Activated CD4-positive, alpha-beta T cell treated with anti-CD3 and anti-CD28 coated beads for 24 hours (primary cell): ENCODE measurements at places on chromosomes 13 and 19.

DNA sequence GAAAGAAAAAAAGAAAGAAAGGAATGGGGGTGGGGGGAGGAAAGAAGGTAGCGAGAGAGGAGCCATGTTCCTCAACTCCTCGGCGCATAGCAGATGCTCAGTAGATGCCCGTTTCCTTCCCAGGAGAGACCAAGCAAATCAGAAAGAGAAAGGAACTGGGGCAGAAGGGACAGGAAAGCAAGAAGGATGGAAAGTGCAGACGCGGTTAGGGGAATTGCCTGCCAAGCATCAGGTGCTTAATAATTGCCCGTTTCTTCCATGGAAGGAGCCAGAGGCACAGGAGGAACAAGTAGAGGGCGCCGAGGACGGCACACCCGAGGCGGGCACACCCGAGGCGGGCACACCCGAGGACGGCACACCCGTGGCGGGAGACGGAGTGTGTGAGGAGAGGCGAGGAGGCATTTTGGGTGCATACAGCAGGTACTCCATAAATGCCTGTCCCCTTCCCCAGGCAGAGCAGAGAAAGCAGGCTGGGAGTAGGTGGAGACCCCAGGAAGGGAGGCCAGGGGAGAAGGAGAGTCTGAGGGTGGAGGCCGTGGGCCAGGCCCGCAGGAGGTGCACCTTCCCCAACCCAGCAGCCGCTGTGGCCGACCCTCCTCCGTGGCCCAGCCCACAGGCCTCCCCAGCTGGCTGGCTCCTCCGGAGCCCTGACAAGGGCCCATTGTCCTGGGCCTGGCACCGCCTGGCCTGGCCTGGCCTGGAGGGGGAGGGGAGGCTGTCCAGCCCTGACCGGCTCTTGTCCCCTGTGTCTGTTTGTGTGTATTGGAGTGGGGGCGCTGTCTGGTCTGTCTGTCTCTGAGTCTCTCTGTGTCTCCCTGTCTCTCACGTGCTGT is 14.6 kb downstream of the JOSD2 start:
- DNase-seq = no peak

DNA sequence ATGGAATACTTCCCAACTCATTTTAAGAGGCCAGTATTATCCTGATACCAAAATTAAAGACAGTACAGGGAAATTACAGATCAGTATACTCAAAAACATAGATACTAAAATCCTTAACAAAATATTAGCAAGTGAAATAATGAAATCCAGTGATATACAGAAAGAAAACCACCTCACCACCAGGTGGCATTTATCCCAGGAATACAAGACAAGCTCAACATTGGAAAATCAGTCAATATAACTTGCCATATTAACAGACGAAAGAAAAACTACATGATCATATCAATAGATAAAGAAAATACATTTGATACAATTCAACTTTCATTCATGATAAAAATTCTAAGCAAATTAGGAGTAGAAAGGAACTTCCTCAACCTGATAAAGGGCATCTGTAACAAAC is 6.7 kb upstream of the GNA15 start:
- DNase-seq = no peak

GRCh38 chr13:45508776-45509175 is 44.0 kb downstream of the COG3 start:
- no peak for DNase-seq

- no peak for DNase-seq
Observed at GRCh38 chr19:39566064-39566463, 26.1 kb upstream of the EID2 start.

- no peak for DNase-seq
Observed at GRCh38 chr13:24851546-24851945, 87.6 kb downstream of the RNF17 start.

- no peak for DNase-seq
Observed at GRCh38 chr19:2507109-2507508, 31.2 kb downstream of the GADD45B start.

DNA sequence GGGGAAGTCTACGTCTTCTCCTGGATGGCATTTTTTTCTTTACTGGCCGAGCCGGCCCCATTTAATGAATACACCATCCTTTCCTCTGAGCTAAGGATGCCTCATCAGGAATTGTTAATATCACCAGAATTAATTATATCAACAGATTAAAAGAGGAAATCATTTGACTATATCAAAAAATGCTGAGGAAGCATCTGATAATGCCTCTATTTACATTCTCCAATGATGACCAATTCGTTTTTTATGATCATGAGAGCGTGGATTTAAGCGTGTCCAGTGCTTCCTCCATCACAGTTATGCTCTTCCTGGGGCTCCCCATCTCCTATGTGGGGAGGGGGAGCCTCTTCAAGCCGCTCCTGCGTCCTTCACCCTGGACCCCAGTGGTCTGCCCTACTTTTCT is 58.7 kb downstream of the TUBGCP3 start:
- DNase-seq = no peak

DNA sequence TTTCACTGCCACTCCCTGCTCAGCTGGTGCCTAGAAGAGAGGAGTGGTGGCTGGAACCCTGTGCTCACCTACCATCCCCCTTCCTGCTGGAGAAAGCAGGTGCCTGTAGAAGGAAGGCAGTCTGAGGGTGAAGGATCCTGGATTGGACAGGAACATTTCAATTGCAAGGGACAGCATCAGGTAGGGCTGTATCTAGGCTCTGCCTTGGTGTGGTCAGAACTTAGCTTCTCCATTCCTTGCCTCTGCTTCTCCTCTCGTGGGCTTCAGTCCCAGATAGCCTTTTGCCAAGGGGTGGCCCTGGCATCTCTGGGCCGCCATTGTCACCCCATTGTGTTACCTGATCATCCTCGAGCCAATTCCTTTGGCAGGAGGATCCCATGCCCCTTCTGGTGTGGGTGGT is 73.2 kb upstream of the KCTD15 start:
- DNase-seq = no peak

- DNase-seq = no peak
Observed at GRCh38 chr13:66659286-66659685, 570.9 kb downstream of the PCDH9 start.

- DNase-seq = no peak
Observed at GRCh38 chr19:54345938-54346386, 7.0 kb upstream of the LILRA4 start.

- DNase-seq = no peak
Observed at GRCh38 chr19:13968999-13969398, 16.7 kb downstream of the DCAF15 start.

DNA sequence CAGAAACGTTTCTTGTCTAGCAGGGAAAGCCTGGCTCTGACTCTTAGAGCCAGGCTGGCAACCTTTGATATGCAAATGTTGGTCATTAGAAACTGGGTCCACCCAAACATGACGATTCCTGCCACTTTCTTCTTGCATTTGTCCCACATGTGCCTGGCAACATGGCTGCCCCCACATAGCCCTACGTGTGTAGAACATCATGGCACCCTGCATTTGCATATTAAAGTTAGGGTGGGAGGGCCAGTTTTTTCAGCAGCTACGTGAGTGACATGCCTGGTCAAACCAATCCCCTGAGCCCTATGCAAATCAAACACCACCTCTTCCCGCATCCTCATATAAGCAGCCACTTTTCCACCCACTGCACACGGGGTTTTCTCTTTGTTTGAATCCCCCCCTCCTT is 95.0 kb downstream of the LIG4 start:
- DNase-seq = no peak

- no peak for DNase-seq
Observed at GRCh38 chr13:22198641-22199217, 527.9 kb downstream of the FGF9 start.

- no peak for DNase-seq
Observed at GRCh38 chr19:38194061-38194701, 29.8 kb downstream of the DPF1 start.

DNA sequence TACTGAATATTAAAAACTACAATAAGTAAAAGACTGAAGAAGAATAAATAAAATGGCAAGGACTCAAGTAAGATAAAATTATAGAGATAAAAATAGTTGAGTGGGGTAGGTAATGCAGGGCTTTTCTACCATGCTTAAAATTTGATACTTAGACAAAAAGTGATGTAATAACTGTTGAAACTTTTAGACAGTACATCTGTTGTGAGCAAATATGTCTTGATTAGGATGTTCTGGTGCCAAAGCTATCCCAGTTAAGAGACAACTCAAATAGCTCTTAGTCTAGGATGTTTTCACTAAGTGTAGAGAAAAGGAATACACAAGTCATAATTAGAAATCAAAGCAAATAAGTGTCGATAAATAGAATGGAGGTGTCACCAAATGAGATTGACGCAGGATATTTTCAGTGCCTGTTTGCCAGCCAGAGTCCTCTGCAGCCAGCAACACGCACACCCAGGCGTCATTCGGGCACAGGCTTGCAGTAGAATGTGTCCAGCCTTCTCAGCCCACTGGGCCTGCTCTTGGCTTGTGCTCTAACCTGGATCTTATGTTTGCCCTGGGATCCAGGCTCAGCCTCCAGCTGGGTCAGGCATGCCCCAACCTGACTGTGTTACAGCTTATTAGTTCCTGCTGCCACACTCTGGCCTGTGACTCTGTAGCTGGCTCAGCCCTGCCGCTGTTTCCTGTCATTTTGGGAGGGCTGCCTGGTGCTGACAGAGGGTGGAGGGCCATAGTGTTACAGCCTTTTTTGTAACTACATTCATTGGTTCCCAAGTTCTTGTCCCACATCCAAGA is 766.2 kb downstream of the PCDH17 start:
- no peak for DNase-seq
